ENCODE measurements at places on chromosomes 3 and 15.

DNA sequence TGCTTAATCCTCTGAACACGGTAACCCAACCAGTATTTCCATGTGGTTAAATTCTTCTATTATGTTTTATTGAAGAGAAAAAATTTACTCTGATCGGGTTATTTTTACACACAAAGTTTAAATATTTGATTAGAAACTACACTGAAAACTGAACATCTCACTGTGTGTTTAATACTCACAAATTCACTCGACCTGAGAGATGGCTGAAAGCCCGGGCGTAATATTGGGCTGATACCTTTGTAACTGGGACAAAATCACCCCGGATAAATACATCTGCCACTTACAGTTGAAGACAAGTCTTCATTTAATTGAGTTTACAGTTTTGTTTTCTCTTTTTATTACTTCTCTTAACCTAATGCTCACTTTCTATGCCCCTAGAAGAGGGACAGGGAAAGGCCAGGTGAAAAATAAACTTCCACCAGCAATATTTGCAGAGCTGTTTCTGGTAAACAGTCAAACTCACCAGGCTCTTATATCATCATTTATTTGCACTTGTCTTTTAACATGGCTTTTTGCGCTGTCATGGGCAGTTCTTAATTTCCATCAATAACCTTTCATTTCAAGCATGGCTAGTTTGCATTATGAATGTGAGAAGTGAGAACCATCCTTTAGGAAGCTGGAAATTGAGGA, 145.6 kb upstream of the TMCO5A start:
- no peak for DNase-seq

DNA sequence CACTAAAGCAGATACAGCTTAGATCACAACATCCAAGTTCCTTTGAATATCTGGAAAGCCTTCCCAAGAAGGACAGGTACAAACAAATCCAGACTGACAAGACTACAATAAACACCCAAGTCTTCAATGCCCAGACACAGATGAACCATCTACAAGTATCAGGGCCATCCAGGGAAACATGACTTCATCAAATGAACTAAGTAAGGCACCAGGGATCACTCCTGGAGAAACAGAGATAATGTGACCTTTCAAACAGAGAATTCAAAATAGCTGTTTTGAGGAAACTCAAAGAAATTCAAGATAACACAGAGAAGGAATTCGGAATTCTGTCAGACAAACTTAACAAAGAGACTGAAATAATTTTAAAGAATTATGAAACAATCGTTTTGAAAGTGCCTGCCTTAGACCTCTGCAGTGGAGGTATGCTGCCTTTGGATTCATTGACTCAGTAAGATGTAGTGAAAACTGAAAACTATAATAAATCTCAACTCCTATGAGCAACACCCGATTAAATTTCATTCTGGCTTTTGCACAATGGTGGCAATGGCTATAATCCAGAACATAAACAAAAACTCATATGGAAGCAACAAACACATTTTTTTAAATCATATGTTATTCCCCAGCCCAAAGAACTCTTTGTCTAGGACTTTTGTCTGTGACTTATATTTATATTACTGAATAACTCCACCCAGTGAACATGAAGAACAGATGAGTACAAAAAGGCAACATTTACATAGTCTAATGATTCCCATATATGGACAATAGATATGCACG, 12.6 kb upstream of the COL8A1 start:
- DNase-seq = no peak

DNA sequence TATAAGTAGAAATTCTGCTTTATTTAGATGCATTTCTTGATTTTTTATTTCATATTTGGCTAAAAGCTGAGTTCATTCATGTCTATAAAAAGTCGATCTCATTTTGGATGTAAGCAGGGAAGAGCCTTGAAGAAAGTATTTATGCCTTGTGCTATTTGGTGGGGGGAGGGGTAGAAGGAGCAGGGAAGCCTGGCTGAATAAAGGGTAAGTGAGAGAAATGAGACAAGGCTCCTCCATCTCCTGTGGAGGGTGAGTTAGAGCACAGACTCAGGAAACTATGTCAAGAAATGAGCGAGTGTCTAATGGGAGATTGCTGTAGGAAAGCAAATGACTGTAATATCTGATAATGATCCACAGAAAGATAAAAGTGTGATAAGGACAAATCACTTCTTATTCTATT, 121.8 kb upstream of the ATP11B start:
- no peak for DNase-seq

GRCh38 chr3:156359368-156359767, 195.5 kb downstream of the SSR3 start:
- DNase-seq = no peak

- DNase-seq = peak; percentile 93
These were observed 1.4 kb upstream of the RAD18 start for GRCh38 chr3:8964436-8965370.

DNA sequence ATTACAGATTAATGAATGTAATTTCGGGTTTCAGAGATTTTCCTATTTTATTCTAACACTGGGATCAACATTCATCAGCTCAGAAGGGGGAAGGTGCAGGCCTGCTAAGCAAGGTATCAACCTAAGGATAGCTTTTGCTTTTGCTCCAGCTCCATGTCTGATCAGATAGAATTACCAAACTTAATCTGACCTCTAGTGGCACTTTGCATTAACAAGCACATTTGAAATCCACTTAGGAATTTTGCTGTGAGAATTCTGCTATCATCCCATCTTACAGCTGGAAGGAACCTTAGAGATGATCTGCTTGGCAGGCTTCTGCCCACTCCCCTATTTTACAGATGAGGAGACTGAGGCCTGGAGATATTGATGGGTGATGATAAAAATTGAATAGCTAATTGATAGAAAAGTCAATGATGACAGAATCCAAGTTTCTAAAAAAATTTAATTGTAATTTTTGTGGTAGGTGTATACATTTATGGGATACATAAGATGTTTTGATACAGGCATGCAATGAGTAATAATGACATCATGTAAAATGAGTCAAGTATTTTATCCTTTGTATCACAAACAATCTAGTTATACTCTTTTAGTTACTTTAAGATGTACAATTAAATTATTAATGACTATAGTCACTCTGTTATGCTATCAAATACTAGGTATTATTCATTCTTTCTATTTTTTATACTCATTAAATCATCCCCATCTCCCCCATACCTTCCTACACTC, 209.2 kb upstream of the ZPLD1 start:
- no peak for DNase-seq

- no peak for DNase-seq
These were observed 3.3 kb downstream of the STAB1 start for GRCh38 chr3:52498137-52499054.

DNA sequence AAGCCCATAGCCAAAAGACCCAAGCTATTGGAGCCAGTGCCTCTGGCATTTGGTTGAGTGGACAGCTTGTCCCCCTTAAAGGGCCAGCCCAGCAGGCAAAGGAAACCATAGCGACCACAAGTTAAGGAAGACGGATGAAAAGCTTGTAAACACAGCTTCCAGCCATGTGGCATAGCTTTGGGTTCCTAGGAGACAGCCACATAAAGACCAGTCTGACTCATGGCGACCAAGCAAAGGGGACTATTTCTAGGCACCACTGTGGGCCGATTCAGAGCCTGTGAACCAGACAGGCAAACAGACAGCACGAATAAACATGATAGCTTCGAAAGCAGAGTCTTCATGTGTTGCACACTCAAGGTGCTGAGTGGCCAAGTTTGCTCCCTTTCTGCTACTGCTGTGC, 30.5 kb upstream of the SRGAP3 start:
- no peak for DNase-seq

- no peak for DNase-seq
These were observed 5.1 kb downstream of the PLSCR1 start for GRCh38 chr3:146539315-146539714.

DNA sequence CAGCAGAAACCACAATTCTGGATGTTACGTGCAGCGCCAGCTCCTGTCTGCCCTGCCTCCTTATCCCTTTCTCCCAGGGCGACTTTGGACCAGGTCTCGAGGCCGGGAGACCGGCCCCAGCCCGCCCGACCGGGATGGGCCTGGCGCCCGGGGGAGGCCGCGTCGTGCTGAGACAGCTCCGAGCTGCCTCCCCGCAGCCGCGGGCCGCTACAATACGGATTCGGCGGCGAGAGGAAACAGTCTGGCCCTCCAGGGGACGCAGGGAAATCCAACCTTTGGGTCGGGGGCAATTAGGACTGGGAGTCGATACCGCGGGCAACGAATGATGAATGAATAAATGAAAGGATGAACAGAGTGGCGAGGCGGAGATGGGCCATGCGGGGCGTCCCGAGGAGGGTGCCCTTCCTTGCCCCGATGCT, 537 bp downstream of the GRAMD2A start:
- DNase-seq = no peak

- DNase-seq = no peak
These were observed 30.8 kb downstream of the IFT122 start for GRCh38 chr3:129470861-129471260.

GRCh38 chr3:192864941-192865340, 52.7 kb downstream of the MB21D2 start:
- DNase-seq = no peak

DNA sequence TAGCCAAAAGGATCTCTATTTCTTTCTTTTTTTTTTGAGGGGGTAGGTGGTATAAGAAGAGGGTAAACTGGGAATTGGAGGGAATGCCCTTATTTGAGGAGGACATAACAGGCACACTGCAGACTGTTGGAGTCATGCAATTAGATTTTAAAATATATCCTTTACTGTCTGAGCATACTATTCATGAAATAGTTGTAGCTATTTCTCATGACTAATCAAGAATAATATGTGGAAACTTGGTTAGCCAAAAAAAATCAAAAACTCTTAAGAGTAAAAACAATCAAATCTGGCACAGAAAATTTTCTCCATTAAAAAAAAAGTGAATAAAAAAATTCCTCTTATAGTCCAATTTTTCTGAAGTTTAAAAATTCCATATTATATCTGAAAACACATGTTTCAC, 174.9 kb downstream of the SCAPER start:
- DNase-seq = no peak

- no peak for DNase-seq
These were observed 7.0 kb downstream of the SNAP23 start for GRCh38 chr15:42502477-42502876.

DNA sequence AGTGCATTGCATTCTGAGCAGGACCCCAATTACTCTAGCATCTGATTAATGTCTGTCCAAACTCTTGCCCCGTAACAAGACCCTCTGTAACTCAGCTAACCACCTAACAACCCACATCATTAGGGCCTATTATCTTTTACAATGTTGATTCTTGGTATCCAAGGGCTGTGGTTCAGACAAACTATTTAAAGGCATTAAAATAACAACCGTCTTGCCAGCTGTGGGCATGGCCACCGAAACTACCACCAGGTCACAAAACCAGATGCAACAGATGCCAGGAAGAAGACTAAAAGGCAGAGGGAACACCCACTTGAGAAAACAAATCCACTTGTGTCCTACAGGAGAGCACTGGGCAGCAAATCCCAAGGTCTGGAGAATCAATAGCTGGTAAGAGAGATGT, 262.9 kb downstream of the ERC2 start:
- no peak for DNase-seq

DNA sequence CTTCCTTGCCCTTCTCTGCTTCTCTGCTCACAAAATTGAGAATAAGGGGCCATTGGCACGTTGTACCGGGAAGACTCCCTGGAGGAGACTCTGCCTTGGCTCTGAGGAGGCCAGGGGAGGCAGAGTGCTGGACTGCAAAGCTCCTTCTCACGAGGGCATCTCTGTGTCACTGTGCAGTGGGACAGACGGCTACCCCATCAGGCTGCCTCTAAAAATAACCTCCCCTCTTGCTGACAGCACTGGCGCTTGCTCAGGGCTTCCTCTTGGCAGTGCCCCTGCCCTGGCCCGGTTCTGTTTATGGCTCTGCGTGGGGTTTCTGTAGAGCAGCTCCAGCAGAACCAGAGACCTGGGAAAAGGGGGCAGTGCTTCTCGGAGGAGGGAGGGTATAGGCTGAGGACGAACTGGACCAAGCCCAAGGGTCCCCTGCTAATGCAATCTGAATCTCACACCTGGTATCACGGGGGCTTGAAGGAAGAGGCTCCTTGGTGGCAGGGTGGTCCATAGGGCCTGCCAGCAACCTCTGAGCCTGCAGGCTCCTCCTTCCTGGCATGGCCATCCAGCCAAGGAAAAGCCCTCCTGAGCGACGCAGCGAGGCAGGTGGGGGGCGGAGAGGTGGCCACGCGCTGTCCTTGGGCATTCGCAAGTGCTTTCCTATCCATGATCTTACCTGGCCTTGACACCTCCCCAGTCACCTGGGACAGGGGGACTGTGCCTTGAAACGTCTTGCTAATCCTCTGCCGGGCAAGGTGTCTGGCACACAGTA, 63.3 kb upstream of the TLE3 start:
- no peak for DNase-seq

DNA sequence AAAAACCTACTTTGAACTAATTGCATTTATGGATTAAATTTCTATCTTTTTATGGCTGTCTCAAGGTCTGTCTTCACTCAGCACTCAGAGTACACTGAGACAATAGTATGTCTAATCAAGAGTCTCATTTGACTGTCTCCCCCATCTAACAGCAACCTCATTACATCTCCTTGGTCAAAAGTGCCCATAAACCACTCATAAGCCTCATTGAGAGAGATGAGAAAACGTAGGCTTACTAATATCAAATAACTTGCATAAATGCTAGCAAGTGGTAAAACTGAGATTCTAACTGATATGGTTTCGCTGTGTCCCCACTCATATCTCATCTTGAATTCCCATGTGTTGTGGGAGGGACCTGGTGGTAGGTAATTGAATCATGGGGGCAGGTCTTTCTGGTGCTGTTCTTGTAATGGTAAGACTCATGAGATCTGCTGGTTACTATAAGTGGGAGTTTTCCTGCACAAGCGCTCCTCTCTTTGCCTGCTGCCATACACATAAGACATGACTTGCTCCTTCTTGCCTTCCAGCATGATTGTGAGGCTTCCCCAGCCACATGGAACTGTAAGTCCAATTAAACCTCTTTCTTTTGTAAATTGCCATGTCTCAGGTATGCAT, 113.9 kb downstream of the TFDP2 start:
- DNase-seq = no peak

- no peak for DNase-seq
These were observed 62.3 kb upstream of the CPOX start for GRCh38 chr3:98655666-98656065.

- no peak for DNase-seq
These were observed 420 bp downstream of the KCNH8 start for GRCh38 chr3:19148768-19149091.

GRCh38 chr3:187076297-187076696, 63.0 kb downstream of the RPL39L start:
- no peak for DNase-seq

- DNase-seq = no peak
These were observed 3.7 kb upstream of the PLA2G4F start for GRCh38 chr15:42160136-42160535.

Data from NT2/D1 (cell line).